Suppressor macrophage (primary cell): ENCODE measurements at places on chromosomes 12 and 14.
A peak's percentile ranks its signal among the peaks of the same experiment; 100 is the strongest.

DNA sequence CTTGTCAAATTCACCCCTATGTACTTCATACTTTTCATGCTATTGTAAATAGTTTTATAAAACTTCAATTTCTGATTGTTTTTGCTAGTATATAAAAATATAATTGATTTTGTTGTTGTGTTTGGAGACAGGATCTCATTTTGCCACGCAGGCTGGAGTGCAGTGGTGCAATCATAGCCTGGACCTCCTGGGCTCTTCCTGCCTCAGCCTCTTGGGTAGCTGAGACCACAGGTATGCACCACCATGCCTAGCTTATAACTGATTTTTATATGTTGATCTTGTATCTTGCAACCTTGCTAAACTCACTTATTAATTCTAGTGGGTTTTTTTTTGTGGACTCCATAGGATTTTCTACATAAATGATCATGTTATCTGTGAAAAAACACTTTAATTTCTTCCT is 23.5 kb downstream of the ATP5MC2 start:
- no peak for DNase-seq

DNA sequence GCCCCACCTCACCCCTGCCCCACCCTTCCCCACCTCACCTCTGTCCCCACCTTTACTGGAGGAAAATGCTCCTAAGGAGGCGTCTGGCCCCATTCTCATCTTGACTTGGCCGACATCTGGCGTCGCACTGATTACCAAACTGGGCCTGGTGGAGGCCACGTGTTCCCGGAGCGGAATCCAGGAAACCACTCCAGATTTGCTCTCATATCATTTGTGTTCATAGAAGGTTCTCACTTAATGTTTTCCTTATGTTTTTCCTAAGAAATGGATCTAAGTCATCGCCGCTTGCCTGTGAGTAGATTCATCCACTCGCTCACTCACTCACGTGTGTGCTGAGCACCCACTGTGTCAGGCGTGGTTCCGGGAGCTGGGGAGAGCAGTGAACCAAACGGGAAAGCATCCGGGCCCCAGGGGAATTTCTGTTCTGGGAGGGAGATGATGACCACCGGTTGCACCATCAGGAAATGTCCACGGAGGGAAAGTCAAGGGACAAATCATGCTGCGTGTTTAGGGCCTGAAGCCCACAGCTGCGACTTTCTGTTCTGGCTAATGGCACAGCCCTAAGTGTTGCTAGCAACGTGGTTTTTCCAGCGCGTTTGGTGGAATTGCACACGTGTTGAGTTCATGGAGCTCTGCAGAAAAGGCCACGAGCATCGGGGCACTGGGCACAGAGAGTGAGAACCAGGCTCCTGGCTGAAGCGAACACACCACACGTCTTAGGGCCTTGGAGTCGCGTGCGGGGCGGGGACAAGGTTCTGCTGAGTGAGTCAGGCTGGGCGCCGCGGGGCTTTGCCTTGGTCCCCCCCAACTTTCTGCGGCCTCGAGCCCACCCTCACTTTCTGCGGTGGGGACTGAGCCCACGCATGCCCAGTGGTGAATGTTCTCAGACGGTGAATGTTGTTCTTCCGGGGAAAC is 57.7 kb downstream of the ADGRD1 start:
- DNase-seq, result no peak

- no peak for DNase-seq
These were observed 124.4 kb downstream of the MED13L start for GRCh38 chr12:116153113-116153512.

DNA sequence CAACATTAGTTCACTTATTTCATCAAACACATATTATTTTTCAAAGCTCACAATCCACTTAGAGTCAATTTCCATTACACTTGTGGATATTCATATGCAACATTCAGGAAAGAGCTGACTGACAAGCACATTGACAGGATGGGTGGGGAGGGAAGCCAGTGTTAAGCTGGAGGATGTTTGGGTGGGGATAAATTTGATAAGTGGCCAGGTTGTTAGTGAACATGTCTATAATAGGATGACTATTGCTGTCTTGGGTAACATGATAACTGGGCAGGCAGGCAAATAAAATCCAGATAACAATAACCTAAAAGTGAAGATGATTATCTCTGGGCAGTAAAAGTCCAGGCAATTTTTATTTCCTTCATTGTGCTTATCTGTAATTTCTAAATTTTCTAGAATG is 73.8 kb upstream of the OSBPL8 start:
- DNase-seq, result no peak

- peak; percentile 31 for DNase-seq
These were observed 166.1 kb downstream of the ADCK1 start for GRCh38 chr14:77965919-77966435.

DNA sequence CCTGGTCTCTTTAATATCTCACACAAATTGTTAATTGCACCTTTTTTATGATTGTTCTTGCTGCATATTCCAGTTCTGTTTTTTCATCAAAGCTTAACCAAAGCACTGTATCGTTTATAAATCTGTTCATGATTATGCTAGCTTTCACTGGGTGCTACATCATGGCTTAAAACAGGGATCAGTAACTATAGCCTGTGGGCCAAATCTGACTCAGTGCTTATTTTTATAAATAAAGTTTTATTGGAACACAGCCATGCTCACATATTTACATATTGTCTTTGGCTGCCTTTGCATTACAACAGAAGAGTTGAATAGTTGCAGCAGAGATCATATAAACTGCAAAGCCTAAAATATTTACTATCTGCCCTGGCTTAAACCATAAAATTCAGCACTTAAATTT is 183.4 kb upstream of the NRXN3 start:
- DNase-seq, result no peak

DNA sequence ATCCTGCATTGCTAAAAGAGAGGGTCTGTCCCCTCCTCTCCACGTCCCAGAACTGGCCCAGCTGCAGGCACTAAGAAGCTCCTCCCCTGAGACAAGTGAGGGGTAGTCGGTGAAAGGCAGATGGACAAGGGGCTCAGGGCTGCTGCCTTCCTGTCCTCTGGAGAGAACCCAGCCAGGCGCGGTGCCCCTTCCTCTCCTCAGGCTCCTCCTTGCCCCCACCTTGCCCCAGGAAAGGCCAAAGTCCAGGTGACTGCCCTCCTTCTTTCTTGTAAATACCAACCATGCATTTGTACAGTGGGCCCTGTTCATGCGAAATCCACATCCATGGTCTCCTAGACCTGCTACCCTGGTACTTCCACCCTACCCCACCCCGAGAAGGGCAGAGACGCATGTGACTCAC is 9.7 kb downstream of the PPP1R1A start:
- no peak for DNase-seq

DNA sequence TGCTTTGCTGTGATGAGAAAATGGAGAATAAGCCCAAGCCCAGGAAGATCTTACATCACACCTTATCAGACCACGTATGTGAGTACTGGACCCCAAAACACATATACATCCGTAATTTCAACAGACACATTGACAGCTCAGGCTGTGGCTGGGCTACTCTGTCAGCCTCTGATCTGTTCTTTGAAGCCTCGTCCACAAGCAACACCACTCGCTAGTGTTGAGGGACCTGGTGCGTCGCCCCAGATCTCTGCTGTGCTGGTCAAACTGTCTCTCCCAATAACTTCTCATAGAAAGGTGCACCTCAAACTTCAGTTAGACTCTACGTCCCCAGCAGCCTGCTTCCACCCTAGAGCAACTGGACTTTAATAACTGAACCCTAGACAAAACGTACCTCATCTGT is 10.6 kb upstream of the SFSWAP start:
- no peak for DNase-seq

DNA sequence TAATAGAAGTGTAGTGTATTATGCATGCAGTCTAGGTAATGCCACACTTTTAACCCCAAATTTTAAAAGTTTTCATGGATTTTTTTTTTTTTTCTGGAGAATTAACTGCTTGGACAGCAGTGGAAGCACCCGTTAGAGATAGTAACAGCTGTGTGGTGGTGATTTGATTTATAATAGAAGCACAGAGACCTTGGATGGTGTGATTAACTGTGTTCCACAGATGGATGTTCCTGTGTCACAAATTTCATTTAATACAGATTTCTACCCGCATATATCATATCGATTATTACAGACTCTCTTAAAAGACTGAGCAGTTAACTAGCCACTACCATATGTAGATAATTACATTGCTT is 47.0 kb downstream of the IFT81 start:
- no peak for DNase-seq

GRCh38 chr12:85461127-85461526 is 181.1 kb downstream of the ALX1 start:
- no peak for DNase-seq

GRCh38 chr12:93180566-93180965 is 197.2 kb upstream of the NUDT4 start:
- no peak for DNase-seq

DNA sequence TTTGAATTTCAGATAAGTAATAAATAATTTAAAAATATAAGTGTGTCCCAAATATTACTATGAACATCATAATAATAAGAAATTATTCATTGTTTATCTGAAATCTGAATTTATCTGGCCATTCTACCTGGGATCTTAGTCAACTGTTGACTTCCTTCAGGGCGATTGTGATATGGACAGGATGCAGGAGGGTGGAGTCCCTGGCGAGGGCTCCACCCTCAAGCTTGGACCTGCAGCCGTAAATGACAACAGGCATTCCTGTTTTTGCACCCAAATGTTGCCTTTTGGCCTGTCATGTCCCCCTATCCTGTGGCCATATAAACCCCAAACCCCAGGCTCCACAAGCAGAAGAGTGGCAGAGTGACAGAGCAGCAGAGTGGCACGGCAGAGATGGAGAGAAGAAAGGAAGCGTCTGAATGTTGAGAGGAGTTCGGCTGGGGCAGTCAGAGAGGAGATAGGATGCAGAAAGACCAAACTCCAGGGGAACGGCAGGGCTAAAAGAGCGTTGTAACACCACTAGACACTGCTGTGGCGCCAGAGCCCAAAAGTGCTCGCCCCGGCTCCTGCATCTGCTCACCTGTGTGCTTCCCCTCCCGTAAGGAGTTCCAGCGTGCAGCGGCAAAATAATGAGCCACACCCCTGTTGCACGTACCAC is 39.4 kb upstream of the FUT8 start:
- no peak for DNase-seq

DNA sequence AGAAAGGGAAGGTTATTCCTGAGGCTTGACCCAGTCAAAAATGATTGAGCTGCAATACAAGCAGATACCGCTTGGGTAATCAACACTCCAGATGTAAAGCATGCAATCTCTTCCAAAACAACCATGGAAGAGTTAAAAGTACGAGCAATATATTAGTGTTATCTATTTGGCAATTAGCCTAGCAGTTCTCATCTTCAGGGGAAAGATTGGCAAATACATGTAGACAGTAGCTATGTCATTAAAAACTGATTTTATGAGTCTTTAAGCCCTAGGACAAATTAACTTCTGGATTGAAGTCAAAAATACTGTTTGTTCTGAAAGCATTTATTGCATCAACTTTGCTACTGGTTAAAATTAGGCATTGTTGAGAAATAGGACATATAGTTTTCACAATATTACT is 9.3 kb upstream of the GYS2 start:
- peak; percentile 17 for DNase-seq

DNA sequence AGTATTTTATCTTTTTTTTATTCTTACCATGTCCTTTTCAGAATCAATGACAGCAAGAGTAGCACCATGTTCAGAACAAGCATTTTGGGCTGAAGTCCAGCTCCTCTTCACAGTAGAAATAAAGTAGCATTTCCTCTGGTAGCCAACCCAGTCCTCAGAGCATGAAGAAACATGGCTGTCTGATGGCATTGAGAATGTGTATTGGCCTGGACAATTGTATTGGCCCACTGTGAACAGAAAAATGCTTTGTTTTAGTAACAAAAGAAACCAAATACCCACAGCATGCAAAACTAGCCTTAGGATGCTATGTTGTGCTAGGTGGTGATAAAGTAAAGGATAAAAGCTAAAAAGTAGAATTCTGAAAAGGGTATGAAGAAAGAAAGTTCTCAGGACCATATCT is 5.7 kb downstream of the CD69 start:
- DNase-seq, result no peak

- DNase-seq, result no peak
These were observed 11.3 kb upstream of the EDDM3A start for GRCh38 chr14:20734430-20734806.

DNA sequence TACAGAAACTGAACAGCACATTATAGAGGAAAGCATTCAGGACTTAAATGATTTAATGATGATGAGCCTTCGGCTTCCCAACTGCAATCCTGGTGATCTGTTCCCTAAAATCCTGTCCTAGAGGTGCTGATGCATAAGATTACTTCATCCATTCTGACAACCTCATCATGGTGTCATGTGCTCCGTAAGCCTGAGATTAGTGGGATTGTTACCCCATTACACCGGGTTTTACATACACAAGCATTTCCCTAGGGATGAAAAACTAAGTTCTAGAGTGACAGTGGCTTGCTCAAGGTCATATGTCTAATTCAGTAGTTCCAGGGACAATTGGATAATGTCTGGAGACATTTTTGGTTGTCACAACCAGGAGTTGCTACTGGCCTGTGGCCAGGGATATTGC is 2.5 kb upstream of the RNASE13 start:
- DNase-seq, result peak; percentile 61

DNA sequence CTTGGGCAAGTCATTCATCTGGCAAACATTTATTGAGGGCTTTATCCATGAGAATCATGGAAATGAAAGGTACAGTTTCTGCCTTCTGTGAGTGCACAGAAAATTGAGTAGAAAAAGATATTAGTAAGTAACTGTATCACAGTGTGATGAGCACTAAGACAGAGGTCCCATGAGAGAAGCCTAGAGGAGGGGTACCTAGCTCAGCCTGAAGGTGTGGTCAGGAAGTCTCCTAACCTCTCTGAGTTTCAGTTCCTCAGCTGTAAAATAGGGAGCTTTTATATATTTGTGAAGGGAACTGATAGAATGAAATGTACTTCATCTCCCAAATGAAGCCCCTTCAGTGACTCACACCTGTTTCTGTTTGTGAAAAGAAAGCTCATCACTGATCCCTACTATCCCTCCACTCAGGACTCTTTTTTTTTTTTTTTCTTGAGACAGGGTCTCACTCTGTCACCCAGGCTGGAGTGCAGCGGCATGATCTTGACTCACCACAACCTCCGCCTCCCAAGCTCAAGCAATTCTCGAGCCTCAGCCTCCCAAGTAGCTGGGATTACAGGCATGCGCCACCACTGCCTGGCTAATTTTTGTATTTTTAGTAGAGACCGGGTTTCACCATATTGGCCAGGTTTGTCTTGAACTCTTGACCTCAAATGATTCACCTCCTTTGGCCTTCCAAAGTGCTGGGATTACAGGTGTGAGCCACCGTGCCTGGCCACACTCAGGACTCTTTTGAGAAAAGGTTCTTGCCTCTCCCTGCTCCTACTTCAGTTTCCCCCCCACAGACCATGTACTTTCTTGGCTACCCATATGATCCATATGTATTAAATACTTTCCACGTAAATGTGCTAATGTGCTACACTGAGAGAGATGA is 93.7 kb upstream of the FUT8 start:
- DNase-seq, result no peak

GRCh38 chr12:71954083-71954778 is 15.6 kb downstream of the TPH2 start:
- DNase-seq, result no peak

- peak; percentile 53 for DNase-seq
These were observed at the start of gene TGFB3 for GRCh38 chr14:75981426-75982265. Gene TGFB3, minus strand, starts transcription at chr14:75981995. Its CDS starts 1,102 bp downstream, at chr14:75980893.
